Activated naive CD4-positive, alpha-beta T cell (primary cell): ENCODE measurements at places on chromosomes 12 and 14.

DNA sequence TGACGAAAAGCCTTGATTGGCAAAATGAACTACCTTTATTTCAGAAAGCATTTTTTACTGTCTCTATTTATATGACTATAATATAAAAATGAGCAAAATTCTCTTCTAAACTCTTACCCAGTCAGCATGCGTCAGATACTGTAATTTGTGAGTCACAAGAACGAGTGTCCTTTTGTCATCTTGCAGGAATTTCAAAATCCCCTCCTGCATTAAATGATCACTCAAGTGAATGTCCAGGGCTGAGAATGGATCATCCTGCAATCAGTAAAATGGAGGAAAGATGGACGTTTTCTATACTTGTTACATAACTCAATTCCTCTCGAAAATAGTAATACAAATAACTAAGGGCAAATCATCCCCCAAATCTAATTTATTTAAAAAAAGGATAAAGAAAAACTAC is 77.7 kb upstream of the KCNJ8 start:
- no peak for DNase-seq

GRCh38 chr14:87748558-87748957 is 244.4 kb downstream of the GALC start:
- DNase-seq = no peak

- no peak for DNase-seq
These were observed 80.6 kb upstream of the STRN3 start for GRCh38 chr14:31106768-31107167.

GRCh38 chr12:59734371-59734770 is 138.5 kb downstream of the SLC16A7 start:
- no peak for DNase-seq

DNA sequence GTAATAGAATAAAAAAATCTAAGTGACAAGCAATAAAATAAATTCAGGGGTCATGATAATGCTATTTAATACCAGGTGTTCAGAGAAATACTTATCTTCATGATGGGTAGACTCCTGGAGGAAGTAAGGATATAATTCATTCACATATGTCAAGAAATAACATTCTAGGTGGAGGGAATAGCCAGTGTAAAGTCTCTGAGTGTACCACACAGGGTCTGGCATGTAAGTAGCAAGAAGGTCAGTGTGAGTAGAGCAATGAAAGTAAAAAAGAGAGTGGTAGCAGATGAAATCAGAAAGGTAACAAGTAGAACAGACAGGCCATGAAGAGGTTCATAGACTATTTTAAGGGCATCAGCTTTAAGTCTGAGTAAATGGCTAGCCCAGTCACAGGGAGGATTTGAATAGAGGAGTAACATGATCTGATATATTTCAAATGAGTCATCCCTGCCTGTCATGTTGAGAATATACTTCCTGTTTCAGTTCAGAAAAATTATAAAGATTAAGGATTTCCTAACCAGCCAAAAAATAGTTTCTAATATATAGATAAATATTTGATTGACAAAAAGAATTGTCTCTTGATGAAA is 519.9 kb downstream of the C12orf50 start:
- no peak for DNase-seq

DNA sequence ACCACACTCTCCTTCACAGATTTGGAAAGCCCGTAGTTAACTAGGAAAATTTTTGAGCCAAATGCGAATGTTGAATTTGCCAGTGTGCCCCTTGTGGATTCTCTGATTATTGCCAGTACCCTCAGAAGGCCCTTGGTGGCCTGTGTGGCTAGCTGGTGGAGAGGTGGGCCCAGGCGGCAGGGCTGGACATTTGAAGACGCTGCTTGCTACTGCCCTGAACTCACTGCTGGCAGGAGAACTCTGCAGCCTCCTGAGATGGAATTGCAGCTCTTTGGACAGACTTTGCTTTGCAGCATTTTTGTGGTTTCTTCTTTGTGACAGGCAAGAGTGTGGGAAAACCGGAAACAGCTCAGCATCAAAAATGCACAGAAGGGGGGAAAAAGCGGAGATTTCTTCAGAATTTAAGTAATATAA is 97.6 kb downstream of the TGFB3 start:
- no peak for DNase-seq

- no peak for DNase-seq
These were observed 42.2 kb downstream of the EP400 start for GRCh38 chr12:131991816-131992430.

GRCh38 chr12:113766131-113766878 is 199.8 kb downstream of the RBM19 start:
- no peak for DNase-seq

GRCh38 chr12:3631759-3632158 is 121.2 kb downstream of the CRACR2A start:
- no peak for DNase-seq
